ENCODE measurements at places on chromosomes 2 and 18.

- H3K4me1 ChIP-seq: peaks cover 37% of the 10 kb centered on the region
- no peak overlapping the region for H3K4me3 ChIP-seq
- H3K36me3 ChIP-seq: peaks cover 50% of the 10 kb centered on the region
- peak overlapping the region; percentile 40 for H3K27ac ChIP-seq
Measured at GRCh38 chr2:230749111-230749510, 36.5 kb downstream of the CAB39 start.

DNA sequence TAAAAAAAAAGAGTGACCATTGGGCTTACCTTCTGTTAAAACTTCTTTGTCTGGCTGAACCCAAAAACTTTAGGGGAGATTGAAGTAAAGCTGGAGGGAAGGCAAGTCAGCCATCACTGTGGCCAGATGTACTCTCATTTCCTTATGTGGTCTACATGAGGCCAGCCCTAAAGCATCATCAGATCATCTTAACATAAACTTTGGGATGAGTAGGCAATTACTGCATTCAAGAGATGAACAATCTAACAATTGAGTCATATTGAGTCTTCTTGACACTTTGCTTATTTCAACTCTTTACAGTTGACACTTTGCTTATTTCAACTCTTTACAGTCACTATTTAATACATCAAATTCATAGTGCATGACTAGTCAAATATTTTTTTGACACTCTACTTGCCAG lies 155.6 kb downstream of the QPCT start:
- H3K4me3 ChIP-seq: no peak overlapping the region
- H3K4me1 ChIP-seq: no peaks in the 10 kb centered on the region
- H3K36me3 ChIP-seq: no peaks in the 10 kb centered on the region

GRCh38 chr2:46540496-46541331 lies 61.3 kb downstream of the TMEM247 start:
- peaks cover 11% of the 10 kb centered on the region for H3K4me1 ChIP-seq
- H3K27me3 ChIP-seq: no peaks in the 10 kb centered on the region
- peaks cover 4% of the 10 kb centered on the region for H3K36me3 ChIP-seq
- H3K27ac ChIP-seq: no peak overlapping the region
- H3K4me3 ChIP-seq: no peak overlapping the region
- DNase-seq: no peak

GRCh38 chr2:98693477-98693876 lies 37.5 kb downstream of the MGAT4A start:
- H3K27ac ChIP-seq: no peak overlapping the region
- H3K36me3 ChIP-seq: no peaks in the 10 kb centered on the region
- H3K4me1 ChIP-seq: no peaks in the 10 kb centered on the region
- H3K4me3 ChIP-seq: no peak overlapping the region
- no peak for DNase-seq

- no peak overlapping the region for H3K4me3 ChIP-seq
- no peaks in the 10 kb centered on the region for H3K4me1 ChIP-seq
Measured at GRCh38 chr2:184141866-184142265, 456.5 kb upstream of the ZNF804A start.

DNA sequence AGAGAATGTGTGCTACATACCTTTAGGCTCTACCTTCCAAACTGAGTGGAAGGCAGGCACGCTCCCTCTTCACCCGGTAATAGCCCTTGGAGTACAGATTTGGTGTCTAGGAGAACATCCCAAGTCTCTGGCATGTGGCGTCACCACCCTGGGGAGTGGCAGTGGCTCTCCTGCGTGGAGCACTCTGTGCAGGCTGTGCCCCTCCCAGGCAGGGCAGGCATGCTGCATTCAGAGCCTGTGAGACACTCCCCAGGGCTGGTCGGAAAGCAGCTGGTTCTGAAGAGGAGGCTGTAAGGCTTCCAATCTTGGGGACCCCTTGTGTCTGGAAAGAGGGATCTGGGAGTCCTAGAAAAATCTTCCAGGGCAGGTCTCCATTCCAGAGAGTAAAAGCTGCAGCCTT lies 193.3 kb downstream of the ANKRD30B start:
- no peaks in the 10 kb centered on the region for H3K4me1 ChIP-seq
- H3K27ac ChIP-seq: no peak overlapping the region
- no peaks in the 10 kb centered on the region for H3K36me3 ChIP-seq
- no peak for DNase-seq
- no peaks in the 10 kb centered on the region for H3K27me3 ChIP-seq
- no peak overlapping the region for H3K4me3 ChIP-seq

- no peak overlapping the region for H3K4me3 ChIP-seq
- no peaks in the 10 kb centered on the region for H3K27me3 ChIP-seq
- no peak overlapping the region for H3K27ac ChIP-seq
- DNase-seq: no peak
Measured at GRCh38 chr18:8354304-8354703, 254.9 kb upstream of the RAB12 start.

GRCh38 chr18:47163241-47163640 lies 12.9 kb downstream of the IER3IP1 start:
- no peak overlapping the region for H3K27ac ChIP-seq
- no peak for DNase-seq
- no peak overlapping the region for H3K4me3 ChIP-seq
- H3K4me1 ChIP-seq: peaks cover 13% of the 10 kb centered on the region
- H3K36me3 ChIP-seq: peaks cover 3% of the 10 kb centered on the region
- no peaks in the 10 kb centered on the region for H3K27me3 ChIP-seq

GRCh38 chr18:48688961-48689360 lies 150.1 kb downstream of the CTIF start:
- no peaks in the 10 kb centered on the region for H3K4me1 ChIP-seq
- H3K27me3 ChIP-seq: no peaks in the 10 kb centered on the region
- H3K4me3 ChIP-seq: no peak overlapping the region
- H3K27ac ChIP-seq: no peak overlapping the region

DNA sequence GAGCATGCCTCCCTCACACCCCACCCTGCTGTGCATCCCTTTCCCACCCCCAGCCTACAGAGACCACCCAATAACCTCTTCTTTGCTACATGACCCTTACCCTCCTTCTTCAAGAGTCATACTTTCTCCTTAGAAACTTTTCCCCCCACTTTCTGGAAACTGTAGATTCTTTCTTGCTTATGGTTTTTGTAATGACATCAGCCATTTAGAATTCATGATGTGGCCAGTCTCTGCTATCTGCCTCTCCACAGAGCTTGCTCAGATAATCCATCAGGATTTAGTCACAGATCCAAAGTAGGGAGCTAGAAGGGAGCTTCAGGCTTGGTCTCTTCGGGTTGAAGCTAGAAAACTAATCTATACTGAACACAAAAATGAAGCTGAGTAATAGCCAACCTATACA lies 36.5 kb downstream of the GALM start:
- no peak overlapping the region for H3K27ac ChIP-seq
- H3K4me3 ChIP-seq: no peak overlapping the region
- DNase-seq: no peak
- H3K4me1 ChIP-seq: no peaks in the 10 kb centered on the region

GRCh38 chr2:239257511-239257937 lies 143.3 kb downstream of the HDAC4 start:
- H3K4me3 ChIP-seq: no peak overlapping the region
- H3K36me3 ChIP-seq: no peaks in the 10 kb centered on the region
- no peaks in the 10 kb centered on the region for H3K27me3 ChIP-seq

DNA sequence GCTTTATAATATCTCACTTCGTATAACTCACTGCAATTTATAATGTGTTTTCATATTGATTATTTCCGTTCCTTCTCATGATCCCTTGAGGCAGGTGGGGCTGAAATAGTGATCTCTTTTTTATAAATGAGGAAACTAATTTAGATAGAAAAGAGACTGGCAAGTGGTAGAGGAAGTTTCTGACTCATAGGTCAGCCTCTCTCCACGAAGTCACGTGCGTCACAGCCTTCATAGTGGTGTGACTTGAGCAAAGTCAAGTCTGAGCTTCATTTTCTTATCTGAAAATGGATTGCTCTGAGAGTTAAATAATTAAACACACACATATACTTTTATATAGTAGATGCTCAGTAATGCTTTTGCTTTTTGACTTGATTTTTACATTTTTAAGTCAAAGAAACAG lies 19.9 kb downstream of the ABCG5 start:
- DNase-seq: no peak
- H3K27me3 ChIP-seq: no peaks in the 10 kb centered on the region
- no peaks in the 10 kb centered on the region for H3K4me1 ChIP-seq
- no peak overlapping the region for H3K4me3 ChIP-seq

DNA sequence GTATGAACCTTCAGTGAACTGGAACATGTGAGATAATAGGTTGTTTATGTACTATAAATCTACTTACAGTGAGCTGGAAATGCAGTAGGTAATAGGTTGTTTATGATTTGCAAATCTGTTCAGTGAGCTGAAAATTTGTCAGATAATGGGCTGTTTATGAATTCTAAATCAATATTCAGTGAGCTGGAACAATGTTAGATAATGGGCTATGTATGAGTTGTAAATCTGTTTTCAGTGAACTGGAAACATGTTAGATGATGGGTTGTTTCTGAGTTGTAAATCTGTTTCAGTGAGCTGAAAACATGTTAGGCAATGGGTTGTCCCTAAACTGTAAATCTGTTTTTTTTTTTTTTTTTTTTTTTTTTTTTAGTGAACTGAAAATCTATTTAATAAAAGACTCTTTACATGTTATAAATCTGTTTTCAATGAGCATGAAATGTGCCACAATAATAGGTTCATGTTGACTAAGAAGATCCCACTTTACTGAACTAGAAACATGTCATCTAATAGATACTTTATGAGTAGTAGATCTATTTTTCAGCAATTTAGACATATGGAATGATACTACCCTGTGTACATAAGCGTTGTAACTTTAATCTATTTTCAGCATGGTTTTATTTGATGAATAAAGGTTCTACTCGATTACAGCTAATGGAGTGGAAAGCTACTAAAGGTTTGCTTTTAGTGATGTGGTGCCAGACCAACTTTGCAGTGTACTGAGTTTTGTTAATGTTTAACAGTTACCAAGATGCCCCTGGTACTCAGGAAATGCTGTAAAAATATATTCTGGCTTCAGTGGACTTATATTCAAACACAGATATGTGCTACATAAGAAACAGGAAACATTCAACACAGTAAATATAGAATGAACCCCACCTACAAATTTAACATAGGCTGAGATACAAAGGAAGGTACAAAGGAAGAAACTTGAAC lies 1471.8 kb downstream of the LRP1B start:
- no peak overlapping the region for H3K27ac ChIP-seq
- H3K36me3 ChIP-seq: no peaks in the 10 kb centered on the region
- no peaks in the 10 kb centered on the region for H3K27me3 ChIP-seq
- no peak for DNase-seq
- H3K4me1 ChIP-seq: peaks cover 9% of the 10 kb centered on the region

GRCh38 chr2:1791685-1792435 lies 47.5 kb upstream of the PXDN start:
- H3K36me3 ChIP-seq: no peaks in the 10 kb centered on the region
- H3K27ac ChIP-seq: no peak overlapping the region
- no peaks in the 10 kb centered on the region for H3K27me3 ChIP-seq
- no peak for DNase-seq

All from RWPE2 (cell line).